Glutamatergic neuron (in vitro differentiated cells): ENCODE measurements at places on chromosomes 12 and 14.

DNA sequence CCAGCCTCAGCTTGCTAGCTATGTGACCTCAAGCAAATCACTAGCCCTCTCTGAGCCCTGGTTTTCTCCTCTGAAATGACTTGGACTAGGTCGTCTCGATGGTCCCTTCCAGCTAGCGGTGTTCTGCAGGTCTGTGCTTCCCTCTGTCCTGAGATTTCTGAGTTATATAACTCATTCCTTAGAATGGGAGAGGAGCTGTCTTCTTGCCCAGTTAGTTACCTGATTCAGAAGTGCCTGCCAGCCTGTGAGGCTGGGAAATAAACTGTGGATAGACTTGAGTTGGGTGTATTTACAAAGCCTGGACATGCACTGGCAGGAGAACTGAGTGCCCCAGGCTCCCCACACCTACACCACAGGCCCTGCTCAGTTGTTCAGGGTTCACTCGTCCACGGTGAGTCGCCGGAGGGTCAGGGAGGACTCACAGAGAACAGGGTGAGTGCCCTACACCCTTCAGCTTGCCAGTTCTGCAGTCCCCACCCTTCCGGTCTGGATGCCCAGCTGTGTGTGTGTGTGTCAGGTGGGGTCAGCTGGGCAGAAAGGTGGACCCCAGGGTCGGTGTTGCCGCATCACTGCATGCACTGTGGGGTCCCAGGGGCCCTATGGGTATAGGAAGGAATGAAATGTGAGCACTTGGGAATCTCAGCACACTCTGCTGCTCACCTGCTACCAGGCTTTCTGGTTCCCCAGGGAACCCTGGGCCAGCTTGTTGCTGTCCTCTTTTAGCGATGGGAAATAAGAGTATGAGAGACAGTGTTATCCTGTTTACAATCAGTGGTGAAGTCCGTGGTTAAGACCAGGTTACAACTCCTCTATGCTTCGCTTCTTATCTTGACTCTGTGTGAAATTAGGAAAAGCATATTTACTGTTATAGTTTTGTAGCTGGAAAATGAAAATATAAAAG, 348.2 kb downstream of the DPF3 start:
- DNase-seq, result no peak

DNA sequence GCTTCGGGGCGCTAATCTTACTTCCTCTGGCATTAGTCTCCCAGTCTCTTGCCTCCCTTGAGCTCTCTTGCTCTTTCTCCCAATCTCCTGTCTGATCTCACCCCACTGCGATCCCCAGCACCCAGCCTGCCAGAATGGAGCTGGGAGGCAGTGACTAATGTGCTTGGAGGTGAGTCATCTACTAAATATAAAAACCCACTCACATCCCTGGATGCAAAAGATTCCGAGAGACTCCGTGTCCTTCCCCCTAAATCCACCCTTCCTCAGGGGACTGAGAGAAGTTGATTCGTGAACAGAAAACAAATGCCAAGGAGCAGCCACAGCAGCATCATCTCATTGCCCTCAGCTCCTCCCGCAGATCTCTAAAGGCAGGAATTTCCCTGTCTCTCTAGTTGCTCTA, 45.7 kb upstream of the KCNA5 start:
- no peak for DNase-seq

GRCh38 chr12:131309700-131310099, 356.0 kb downstream of the ADGRD1 start:
- DNase-seq, result no peak

GRCh38 chr12:93879476-93880421, 202.6 kb downstream of the CRADD start:
- no peak for DNase-seq

GRCh38 chr12:116693286-116694227, 44.3 kb downstream of the SPRING1 start:
- DNase-seq, result no peak

- DNase-seq, result no peak
Measured at GRCh38 chr12:85277191-85277590, 2.8 kb upstream of the ALX1 start.
